Activated T-cell treated with anti-CD3 and anti-CD28 coated beads for 1 hour (primary cell): ENCODE measurements at places on chromosomes 11 and 22.

- DNase-seq = no peak
These were observed 296.2 kb upstream of the ANO3 start for GRCh38 chr11:26035696-26036095.

GRCh38 chr11:62592146-62592815, 958 bp upstream of the TUT1 start:
- no peak for DNase-seq

DNA sequence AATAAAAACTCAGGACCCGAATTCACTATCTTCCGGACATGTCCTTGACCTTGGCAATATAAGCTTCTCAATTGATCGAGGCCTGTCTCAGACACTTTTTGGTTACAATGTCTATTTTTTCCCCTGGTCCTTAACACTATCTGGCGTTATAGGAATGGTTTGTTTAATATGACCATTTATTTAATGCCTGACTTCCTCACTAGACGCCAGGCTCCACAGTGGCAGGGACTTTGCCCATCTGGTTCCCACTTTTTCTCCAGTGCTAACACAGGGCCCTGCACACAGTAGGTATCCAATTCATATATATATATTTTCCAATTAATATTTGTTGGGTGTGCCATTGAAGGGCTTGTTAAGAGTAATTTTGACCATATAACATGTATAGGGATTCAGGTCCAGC, 7.9 kb upstream of the CBX6 start:
- DNase-seq = no peak

GRCh38 chr22:47586038-47586437, 823.6 kb downstream of the TBC1D22A start:
- no peak for DNase-seq

- DNase-seq = no peak
These were observed 54.3 kb downstream of the SYTL2 start for GRCh38 chr11:85756401-85757200.

GRCh38 chr22:35337932-35338331, 38.2 kb downstream of the TOM1 start:
- no peak for DNase-seq
